SIG-M5 (cell line): ENCODE measurements at places on chromosomes 5 and 9.

- no peak for DNase-seq
Measured at GRCh38 chr5:43639566-43639965, 36.6 kb downstream of the NNT start.

GRCh38 chr9:36504156-36504555 lies 68.5 kb upstream of the MELK start:
- DNase-seq, result no peak

GRCh38 chr9:82555431-82556051 lies 507.4 kb downstream of the RASEF start:
- no peak for DNase-seq

DNA sequence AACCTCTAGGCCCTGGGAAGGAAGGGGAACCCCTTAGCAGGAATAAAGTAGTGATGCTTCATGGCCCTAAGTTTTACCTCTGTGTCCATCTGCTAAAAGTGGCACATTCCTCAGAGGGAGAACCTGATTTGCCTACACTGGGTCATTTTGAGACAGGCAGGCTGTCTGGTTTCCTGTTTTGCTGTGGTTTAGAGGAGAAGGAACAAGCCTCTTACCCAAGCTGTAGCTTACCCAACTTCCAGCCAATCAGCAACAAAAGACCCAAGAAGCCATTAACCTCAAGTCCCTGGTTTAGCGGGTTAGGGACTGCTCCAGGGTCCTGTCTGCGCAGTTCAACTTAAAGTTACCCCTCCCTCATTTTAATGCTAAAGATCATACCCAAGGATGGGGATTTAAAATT lies 411.0 kb downstream of the MAT2B start:
- no peak for DNase-seq

GRCh38 chr5:68544648-68545552 lies 329.3 kb downstream of the PIK3R1 start:
- DNase-seq, result no peak

DNA sequence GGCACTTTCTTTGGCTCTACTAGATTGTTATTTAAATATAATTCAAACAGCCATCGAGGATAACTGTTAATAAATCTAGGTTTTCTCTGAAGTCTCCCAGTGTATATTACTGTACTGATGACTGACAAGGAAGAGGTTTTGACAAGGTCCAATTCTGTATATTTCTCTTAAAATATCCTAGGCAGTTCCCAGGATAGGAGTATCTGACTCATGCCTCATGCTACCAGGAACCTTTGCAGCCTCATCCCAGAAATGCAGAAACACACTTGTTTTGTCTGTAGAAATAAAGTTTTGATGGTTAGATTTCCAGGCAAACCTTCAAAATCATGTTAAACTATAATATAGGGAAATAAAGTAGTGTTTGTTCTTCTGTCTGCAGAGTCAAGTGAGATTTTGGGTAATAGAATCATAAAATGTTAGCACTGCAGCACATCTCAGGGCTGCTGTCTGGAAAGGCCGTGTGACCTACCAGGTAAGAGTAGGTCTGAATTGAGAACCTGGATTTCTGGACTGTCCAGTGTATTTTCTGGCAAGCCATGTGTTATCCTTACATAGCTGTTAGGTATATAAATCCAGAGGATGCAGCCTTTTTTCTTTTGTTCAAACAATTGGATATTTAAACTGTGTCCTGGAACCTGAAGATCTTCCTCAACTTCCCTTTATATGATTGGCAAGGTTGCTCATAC lies 8.3 kb downstream of the UBE2D2 start:
- no peak for DNase-seq

- no peak for DNase-seq
Measured at GRCh38 chr9:76759732-76760131, 4.5 kb upstream of the PCA3 start.

DNA sequence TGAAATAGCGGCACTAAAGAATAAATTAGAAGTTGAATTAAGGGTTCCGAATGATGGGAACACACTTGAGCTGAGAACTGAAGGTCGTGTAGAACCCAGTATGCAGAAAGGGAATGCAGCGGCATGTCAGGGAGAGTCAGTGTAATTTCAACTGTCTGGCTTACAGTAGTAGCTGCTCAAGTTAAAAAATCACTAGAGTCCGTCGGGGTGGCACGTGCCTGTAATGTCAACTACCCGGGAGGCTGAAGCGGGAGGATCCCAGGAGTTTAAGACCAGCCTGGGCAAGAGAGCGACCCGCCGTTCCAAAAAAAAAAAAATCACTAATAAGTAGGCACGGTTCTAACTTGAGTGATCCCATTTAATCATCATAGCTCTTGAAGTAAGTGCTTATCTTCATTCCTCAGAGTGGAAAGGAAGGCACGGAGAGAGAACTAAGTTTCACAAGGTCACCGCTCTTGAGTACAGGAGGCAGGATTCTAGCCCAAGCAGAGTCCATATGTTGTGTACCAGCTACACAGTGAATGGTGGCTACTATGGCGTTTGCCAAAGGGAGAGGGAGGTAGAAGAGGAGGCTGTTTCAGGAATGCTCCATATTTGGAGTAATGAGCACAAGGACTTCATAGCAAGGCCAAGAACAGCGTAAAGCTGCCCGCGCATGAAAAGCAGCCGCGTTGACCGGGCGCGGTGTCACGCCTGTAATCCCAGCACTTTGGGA lies 831 bp downstream of the RMRP start:
- DNase-seq, result no peak

GRCh38 chr5:171794470-171794960 lies 8.9 kb downstream of the SMIM23 start:
- DNase-seq, result no peak

DNA sequence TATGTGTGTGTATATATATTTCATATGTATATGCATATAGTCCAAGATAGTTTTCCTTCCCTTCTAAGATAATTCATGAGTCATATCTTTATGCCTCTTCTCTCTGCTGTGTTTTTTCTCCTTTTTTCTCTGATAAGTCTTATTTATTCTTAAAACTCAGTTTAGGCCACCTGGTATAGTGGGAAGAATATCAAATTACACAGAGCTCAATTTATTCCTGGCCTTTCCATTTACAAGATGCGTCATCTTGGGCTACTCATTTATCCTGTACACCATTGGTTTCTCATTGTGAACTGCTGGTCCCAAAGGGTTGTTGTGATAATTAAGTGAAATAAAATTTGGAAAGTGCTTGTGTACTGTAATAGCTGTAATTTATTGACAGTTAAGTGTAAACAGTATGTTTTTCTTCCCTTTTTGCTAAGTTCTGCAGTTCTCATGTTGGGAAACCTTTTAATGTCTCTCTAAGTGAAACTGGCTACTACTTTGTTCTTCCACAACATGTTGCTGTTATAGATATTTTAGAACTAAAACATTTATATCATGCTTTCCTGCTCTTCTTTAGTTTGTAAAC lies 19.4 kb downstream of the CCDC171 start:
- no peak for DNase-seq
